Stimulated activated CD4-positive, alpha-beta T cell treated with anti-CD3 and anti-CD28 coated beads, TNF-alpha, amount 100 ng/mL, for 48 hours (primary cell): ENCODE measurements at places on chromosomes 7 and 10.

DNA sequence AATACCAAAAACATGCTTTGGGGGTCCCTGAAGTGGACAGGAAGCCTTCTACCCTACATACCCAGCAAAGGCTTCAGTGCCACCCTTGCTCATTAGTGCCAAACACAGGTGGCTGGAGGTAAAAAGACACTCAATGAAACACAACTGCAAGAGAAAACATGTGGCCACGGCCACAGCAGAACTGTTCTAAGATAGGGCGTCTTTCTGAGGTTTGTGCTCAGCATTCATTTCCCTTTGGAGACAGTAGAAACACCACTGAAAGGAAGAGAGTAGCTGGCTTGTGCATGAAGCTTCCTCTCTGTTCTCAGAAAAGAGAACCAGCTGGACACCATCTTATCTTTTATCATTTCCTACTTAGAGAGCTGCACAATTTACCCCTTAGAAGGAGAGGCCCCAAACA lies 143.0 kb downstream of the PLXNA4 start:
- no peak for DNase-seq

DNA sequence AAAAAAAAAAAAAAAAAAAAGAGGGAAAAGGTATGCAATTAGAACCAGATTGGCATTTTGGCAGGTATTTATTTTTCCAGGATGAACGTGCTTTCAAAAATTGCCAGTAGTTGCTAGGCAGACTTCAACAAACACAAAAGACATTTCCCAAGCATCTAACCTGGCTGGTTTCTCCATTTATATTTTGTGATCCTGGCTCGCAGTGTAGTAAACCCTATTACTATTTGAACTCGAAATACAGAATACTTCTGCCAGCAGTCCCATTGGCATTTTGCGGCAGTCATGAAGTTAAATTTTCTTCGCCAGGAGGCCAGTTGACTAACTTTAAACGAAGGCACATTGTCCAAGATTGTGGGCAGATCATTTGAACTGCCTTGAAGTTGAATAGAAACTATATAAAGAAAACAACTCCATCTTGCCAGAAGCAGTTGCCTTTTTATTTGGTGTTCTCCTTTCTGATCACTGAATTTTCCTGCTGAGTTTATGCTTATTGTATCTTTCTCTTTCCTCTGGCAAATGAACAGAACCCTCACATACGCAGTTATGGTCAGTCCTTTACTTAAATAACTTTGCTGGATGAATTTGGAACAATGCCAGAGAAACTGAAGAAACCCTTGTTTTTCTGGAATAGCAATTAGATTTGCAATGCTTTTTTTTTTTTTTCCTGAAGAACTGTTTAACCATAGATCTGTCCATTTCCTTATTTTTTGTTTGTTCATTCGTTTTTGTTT lies 132.9 kb downstream of the BICC1 start:
- DNase-seq: no peak

DNA sequence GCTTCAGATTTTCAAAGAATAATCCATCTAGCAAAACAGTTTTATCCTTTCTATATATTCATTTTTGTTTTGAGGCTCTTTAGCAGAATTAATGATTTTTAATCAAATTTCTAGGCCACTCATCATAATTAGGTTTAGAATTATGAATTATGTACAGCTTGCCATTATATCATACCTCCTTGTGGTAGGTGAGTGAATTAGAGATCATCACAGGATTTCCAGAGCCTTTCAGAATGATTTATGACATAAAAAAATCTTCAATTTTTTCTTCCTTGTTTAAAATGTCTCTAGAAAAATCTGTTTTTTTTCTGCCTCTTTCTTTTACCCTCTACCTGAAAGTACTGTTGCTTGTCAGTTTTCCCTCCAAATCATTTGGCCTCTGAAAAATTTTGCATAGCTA lies 433.3 kb downstream of the LRMDA start:
- no peak for DNase-seq

- DNase-seq: no peak
Observed at GRCh38 chr10:104581884-104582601, 59.0 kb upstream of the SORCS3 start.

- no peak for DNase-seq
Observed at GRCh38 chr10:46539596-46540411, 16.7 kb downstream of the GPRIN2 start.

DNA sequence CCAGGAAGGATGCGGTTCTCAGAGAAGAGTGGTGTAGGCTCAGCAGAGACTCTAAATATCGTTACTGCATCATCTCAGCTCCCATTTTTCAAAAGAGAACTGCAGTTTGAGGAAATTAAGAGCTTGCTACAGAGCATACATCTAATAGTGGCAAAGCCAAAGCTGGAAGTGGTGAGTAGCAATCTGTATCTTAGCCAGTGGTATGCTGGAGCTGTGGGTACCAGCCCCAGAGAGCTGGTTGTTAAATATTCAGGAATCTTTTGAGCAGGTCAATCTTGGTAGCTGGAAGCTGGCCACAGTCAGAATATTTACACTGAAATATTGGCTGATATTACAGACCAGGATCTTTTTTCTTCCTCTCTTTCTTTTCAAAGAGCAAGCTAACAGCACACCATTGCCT lies 88.4 kb upstream of the STEAP1B start:
- no peak for DNase-seq

- DNase-seq: no peak
Observed at GRCh38 chr7:157614457-157615020, 277.7 kb downstream of the DNAJB6 start.

DNA sequence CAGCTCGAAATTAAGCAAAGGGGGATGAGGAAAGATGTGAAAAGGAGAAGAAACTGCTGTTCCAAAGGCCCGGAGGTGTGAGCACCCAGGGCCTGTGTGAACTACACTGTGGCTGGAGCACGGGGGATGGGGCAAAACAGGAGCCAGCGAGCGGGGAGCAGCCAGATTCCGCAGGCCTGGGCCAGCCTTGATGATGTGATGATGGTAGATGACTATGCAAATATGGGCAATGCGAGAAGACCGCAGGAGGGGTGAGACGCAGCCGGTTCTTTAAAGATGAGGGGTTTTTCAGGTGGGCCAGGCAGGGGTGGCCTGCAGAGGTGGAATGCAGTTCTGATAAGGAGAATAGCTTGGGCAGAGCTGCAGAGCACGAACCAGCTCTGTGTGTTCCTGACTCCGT lies 61.5 kb downstream of the LANCL2 start:
- DNase-seq: no peak

GRCh38 chr10:83166344-83166743 lies 973.0 kb upstream of the GHITM start:
- no peak for DNase-seq

DNA sequence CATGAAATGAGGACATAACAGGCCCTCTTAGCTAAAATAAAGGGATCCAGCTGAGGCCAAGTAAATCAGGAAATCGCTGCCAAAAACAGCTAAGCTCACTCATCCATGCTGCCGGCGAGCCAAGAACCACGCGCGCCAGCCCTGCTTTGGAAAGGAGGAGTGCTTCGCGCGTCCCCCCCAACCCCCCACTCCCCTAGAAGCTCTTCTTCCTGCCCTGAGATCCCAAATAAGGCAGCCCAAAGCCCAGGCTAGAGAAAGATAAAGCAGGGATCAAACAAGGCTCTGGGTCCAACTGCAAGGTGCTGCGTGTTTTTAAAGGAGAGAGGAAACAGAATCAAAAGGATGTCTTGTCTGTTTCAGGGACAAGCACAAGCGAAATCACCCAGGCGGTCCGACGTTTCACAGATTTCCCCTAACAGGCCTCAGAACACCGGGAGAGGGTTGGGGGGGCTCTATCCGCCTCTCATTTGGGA lies 168.3 kb upstream of the AUTS2 start:
- DNase-seq: no peak

- no peak for DNase-seq
Observed at GRCh38 chr10:118912961-118913600, 116.4 kb upstream of the NANOS1 start.

DNA sequence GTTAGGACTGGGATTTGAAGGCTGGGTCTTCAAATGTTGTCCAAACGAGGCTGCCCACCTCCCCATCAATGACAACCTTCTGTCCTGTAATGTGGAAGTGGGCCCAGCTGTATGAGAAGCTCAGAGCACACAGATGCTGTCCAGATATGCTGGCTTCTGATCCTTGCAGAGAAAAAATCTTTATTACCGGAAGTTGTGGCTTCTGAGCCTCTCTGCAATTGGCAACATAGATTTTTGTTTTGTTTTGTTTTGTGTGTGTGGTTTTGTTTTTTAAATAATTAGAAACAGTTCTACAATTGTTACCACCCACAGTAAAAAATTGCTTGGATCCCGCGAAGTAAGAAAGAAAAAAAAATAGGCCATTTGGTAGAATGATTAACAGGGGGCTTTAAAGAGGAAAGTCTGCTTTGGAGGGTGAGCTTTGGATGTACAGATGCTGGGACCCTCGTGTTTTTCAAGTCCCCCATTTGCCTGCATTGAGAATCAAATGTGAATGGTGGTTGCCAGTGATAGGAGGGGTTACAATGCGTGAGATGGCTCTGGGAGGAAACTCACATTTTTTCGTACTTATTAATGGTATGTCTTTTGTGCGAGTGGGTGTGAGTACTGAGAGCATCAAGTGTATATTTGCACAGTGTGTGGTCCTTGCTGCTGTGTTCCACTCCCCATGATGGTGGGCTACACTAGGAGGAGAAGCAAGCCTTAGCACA lies 153.2 kb downstream of the TCF7L2 start:
- DNase-seq: no peak

- DNase-seq: no peak
Observed at GRCh38 chr10:88271761-88272543, 311.2 kb downstream of the RNLS start.

GRCh38 chr10:1633783-1634182 lies 103.5 kb downstream of the ADARB2 start:
- no peak for DNase-seq

DNA sequence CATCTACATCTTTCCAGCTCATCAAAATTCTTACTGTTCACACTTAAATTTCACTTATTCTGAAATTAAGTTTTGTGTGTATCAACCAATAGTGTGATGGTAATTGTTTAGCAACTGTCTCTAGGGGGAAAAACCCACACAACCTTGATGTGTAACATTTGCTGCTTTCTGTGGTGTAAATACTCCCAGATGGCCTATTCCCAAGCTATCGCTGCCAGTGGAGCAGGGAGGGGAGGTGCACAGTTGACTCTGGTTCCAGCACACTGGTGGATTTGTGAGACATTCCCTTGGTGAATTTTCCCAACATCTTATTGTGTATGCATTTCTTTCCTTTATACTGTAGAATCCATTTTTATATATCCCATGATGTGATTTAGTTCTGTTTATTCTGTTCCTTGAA lies 275.9 kb upstream of the SHH start:
- no peak for DNase-seq

GRCh38 chr10:100802607-100803006 lies 57.2 kb downstream of the PAX2 start:
- no peak for DNase-seq

GRCh38 chr10:10677479-10677878 lies 340.2 kb upstream of the CELF2 start:
- peak; percentile 38 for DNase-seq

DNA sequence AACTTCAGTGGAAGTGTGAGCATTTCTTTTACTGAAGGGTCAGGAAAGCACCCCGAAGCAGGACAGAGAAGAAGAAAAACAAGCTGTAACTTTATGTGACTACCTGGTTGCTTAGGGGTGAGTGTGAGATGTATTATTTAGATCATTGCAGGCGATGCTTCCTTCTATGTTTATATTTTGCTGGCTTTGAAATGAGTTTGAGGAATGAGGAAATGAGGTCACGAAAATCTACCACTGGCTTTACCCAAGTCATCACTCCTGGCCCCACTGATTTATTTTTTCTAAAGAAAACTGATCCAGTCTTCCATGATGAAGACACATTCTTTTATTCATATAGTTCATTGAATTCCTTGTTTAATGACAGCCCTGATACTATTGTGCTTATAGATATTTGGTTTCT lies 716.6 kb upstream of the FZD8 start:
- no peak for DNase-seq

DNA sequence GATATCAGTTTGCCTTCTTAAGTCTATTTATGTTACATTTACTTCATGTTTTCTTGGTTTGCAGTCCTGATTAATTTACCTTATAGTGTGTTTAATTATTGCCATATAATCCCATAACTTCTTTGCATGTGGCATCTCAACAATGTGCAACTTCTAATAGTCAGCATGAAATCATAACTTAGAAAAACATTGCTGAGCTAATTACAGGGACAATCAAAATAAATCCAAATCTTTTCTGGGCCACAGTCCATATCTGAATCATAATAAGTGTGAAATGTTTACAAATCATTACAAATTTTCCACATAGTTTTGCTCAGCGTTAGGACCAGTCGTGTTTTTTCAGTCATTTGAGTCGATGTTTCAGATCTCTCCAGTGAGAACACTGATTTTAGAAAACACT lies 29.1 kb upstream of the CABCOCO1 start:
- no peak for DNase-seq

DNA sequence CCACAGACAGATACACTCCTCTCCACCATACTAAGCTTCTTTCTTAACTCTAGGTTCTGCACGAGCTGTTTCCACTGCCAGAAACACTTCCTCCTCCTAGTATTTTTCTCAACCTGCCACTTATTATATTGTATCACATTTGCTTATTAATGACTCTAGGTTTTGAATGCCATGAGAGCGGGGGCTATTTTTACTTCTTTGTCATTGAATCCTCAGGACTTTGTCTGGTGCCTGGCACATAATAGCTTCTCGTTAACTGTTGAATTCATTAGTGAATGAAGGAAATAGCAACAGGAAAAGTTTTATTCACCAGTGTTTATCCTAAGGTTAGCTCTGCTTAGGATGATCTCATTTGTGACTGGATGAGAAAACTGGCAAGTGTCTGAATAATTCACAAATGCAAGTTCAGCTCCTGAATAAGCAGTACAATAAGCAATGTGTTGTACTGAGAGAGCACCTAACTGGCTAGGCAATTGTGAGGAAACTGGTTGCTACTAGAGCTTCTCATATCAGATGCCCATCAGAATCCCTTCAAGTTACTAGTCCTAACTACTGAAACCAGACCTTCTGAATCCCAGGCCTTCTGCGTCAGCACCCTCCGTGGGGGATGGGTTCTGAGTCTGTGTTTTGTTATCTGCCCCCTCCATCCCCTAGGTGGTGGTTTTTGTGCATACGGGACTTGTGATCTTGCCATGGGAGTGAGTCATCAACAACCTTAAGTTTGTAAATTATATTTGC lies 92.7 kb downstream of the LSMEM1 start:
- DNase-seq: no peak

- DNase-seq: no peak
Observed at GRCh38 chr7:98553666-98554065, 63.4 kb upstream of the NPTX2 start.

DNA sequence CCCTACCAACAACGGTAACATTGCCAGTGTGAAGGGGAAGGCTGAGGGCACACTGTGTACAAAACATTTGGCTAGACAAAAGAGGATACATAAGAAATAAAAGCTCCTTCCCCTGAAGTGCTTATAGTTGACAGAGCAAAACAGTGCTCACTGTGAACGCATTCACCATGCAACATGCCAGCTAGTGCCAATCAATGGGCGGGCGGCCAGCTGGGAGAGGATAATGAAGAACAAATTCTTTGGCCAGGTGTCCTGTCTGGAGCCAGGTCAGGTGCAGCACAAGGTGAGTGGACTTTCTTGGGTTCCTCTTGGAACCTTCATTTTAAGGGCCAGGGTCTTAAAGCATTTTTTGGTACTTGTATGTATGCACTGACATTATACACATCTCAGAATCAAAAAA lies 106.1 kb downstream of the ICA1 start:
- DNase-seq: no peak

GRCh38 chr7:122161628-122162027 lies 17.6 kb upstream of the AASS start:
- DNase-seq: no peak

- DNase-seq: peak; percentile 48
Observed at GRCh38 chr10:70925377-70926225, 37.2 kb upstream of the PCBD1 start.
